CD4-positive, alpha-beta T cell treated with Interleukin-6 at 100 ng/mL for 8 hours (primary cell): ENCODE measurements at places on chromosomes 4 and X.
A peak's percentile ranks its signal among the peaks of the same experiment; 100 is the strongest.

DNA sequence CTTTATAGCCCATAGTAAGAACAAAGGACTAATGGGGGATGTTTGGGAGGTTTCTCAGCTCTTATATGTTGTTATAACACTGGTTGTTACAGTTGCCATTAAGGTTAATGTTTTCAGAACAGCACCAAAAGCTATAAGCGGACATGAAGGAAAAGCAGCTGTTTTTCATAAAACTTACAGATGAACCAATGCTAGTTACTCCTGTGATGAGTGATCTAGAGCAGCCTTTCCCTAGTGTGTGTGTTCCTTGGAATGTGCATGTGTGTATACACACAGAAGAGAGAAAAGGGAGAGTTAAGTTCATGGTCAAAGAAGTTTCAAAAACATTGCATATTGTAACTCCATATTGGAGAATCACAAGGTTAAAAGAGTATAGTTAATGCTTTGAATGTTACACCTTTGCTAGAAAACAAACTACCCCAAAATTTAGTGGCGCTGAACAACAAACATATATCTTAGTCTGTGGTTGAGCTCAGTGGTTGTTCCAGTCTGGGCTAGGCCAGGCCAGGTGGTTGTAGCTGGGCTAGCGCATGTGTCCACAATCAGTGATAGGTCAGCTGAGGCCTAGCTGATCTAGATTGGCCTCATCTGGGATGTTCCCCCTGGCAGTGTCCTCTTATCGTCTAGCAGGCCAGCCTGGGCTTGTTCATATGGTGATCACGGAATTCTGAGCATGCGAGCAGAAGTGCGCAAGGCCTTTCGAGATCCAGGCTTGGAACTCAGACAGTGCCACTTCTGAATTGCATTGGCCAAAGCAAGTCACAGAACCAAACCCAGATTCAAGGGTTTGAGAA, 151.0 kb downstream of the NHS start:
- DNase-seq, result no peak

DNA sequence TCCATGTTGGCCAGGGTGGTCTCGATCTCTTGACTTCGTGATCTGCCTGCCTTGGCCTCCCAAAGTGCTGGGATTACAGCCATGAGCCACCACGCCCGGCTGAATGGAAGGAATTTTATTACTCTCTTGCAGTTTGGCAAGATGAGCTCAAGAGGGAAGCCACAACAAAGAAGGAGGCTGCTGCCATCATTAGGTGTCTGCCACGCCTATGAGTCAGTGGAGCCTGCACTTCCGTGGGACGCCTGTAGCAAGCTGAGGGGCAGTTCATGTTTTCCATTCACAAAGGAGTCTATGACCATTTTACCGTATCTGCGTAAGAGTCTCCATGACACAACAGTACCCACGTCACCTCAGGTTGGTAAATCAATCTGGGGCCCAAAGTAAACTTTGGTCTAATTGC, 51.2 kb upstream of the CHRNA9 start:
- peak; percentile 85 for DNase-seq

DNA sequence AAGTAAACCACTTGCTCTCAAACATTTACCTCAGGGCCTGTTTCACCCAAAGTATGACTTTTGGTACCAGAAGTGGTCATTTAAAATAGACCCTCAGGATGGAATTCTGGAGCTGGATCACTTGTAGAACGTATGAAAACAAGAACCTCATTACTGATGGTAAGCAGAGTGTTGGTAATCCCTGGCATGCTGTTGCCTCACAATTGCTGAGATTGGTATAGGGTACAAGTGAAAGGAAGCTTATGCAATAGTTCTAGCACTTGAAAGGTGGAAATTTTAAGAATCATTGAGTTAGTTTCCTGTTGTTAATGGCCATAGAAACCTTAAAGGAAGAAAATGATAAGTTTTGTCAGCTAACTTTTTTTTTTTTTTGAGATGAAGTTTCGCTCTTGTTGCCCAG, 22.3 kb upstream of the THOC2 start:
- DNase-seq, result no peak

- no peak for DNase-seq
Observed at GRCh38 chr4:153013202-153013977, 77.3 kb downstream of the FHDC1 start.

- DNase-seq, result no peak
Observed at GRCh38 chr4:147160908-147161513, 215.3 kb upstream of the TTC29 start.

- DNase-seq, result no peak
Observed at GRCh38 chrX:71222929-71223328, at the start of gene GJB1. Gene GJB1 (plus strand): TSS chrX:71223224. CDS start chrX:71223708, 484 bp downstream.

GRCh38 chrX:47285836-47286320, 53.1 kb downstream of the USP11 start:
- no peak for DNase-seq

DNA sequence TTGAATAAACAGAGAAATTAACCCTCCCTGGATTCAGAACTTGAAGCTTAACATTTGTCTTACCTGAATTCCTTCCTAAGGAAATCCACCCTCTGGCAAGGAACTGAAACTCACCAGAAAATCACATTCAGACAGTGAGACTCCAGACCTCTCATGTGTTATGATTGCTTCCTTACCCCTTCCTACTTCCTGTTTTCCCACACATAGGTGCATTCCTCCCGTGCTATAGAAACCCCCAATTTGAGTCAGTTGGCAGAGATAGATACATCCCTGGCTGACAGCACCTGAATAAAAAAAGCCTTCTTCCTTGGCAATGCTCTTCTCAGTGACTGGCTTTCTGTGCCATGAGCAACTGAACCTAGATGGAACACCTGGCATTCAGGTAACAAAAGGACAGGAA, 157.0 kb upstream of the SMIM31 start:
- DNase-seq, result no peak

- DNase-seq, result peak; percentile 45
Observed at GRCh38 chrX:80812176-80812575, 2.5 kb upstream of the BRWD3 start.

DNA sequence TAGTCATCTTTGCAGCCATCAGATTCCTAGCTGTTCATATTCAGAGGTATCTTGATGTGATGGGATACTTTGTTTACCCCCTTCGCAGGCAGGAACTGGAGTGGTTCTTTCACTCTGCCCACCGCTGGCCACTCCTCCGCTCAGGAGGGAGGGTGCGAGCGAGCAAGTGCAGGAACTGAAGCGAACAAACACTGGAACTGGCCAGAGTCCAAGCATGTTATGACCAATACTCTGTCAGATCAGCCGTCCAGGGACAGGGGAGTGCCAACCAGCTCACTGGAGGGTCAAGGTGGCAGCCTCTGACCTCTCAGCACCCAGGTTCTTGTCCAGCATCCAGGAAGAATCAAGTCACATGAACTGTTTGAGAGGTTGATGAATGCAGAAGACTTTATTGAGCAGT, 18.0 kb upstream of the MANBA start:
- no peak for DNase-seq

DNA sequence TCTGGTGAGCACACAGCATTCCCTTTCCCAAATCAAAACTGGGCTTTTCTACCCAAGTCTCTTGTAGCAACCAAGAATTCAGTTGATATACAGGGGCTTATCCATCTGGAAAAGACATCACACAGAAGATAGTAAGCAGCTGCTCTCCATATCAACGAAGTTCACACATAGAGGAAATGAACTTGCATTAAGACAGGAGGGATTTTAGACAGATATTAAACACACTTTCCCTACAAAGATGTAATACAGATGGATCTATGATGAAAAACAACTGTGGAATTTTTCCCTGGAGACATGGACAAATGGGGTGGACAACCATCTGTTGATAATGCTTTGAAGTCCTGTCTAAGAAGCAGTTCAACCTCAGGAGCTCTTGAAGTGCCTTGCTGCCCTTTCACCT, 9.8 kb upstream of the PDE5A start:
- no peak for DNase-seq

GRCh38 chr4:112266823-112267222, 18.9 kb downstream of the TIFA start:
- DNase-seq, result no peak

- DNase-seq, result no peak
Observed at GRCh38 chr4:108029731-108030130, 40.0 kb downstream of the HADH start.

GRCh38 chr4:93802045-93802444, 26.5 kb upstream of the ATOH1 start:
- DNase-seq, result no peak

DNA sequence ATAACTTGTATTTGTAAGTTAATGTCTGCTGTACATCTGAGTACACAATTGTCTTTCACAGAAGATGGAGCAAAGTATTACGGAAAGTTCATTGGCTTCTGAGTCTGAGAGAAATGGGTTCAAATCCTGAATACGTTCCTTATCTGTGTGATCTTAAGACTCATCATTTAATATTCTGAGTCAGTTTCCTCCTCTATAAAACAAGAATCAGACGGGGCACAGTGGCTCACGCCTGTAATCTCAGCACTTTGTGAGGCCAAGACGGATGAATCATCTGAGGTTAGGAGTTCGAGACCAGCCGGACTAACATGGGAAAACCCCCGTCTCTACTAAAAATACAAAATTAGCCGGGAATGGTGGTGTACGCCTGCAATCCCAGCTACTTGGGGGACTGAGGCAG, 57.8 kb downstream of the APBB2 start:
- DNase-seq, result no peak

DNA sequence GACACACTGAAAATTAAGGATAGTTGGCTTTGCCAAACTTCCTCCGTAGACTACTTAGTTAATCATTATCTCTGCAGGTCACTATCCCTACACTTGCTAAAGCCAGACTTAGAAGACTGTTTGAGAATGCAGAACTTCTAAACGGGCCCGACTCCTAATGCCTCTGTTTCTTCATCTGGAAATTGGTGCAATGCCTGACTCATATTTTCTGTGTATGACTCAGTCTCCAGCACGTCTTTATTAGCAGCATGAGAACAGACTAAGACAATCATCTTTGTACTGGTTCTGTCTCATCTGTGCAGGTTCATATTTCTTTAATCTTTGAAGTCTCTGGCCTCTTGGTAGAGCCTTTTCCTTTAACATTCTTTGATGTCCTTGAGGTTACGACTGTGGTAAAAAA, 411.9 kb upstream of the ACTRT1 start:
- DNase-seq, result no peak

GRCh38 chr4:15756361-15756861, 21.7 kb upstream of the CD38 start:
- peak; percentile 78 for DNase-seq

- DNase-seq, result no peak
Observed at GRCh38 chr4:172786039-172786792, 382.4 kb upstream of the GALNT7 start.

DNA sequence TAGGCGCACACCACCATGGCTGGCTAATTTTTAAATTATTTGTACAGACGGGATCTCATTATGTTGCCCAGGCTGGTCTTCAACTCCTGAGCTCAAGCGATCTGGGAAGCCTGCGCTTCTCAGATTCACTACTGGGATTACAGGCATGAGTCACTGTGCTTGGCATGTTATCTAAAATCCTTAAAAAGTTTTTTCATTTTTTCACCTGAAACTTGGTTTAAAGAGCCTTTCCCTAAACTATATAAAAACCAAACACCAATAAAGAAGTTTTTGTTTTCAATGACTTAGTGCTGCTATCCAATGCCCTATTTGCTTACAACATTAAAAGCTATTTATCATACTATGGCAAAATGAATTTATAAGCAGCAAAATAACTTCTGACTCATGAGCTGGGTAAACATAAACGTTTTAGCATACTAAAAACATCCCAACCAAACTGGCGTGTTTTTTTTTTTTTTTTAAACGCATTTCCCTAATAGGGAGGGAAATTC, 127.8 kb downstream of the UBE2K start:
- DNase-seq, result no peak

- no peak for DNase-seq
Observed at GRCh38 chr4:72896515-72896914, 173.0 kb downstream of the COX18 start.

DNA sequence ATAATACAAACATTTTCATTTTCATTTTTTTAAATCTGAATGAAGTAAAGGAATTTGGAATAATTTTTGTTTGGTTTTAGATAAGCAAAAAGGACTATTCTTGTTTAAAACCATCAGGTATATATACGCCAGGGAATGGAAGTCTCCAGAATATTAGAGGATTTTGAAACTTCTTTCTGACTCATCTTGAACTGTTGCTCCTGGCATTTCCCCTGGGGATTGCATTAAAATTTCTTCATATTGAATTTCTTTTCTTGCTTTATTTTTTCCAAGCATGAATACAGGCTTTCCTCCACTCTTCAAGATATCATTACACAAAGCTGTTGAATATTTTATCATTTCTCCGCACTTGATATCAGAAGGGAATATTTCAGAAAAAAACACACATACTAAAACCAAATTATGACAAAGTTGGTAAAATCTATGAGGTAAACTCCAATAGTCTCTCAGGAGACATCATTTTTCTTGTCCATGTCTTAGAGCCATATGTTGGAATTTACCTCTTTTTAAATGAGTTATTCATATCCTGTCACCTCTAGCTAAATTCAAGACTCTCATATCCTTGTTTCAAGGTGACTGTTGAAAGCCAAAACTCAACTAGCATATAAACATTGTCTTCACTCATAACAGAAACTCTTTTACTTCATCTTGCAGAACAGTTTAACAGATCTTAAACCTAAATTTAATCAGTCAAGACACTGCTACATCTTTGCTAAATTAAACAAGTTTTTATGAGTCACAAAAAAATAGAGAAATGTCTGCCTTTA, 20.7 kb upstream of the CSN1S1 start:
- no peak for DNase-seq

DNA sequence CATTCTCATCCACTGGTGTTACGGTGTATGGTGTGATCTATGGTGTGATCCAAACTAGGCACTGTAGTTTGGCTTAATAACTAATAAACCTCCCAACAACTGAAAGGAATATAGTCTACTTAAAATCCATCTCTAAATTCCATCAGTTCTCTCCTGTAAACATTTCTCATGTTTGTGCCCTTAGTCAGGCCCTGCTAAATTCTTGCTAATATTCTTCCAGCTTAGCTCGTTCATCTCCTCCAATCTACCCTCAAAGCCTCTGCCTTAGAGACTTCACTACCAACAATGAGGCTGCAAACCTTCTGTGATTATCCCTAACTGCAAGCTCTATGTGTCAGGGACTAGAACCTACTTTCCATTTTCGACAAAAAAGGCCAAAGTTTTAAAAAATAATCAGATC, 28.1 kb downstream of the ZAR1 start:
- DNase-seq, result no peak

DNA sequence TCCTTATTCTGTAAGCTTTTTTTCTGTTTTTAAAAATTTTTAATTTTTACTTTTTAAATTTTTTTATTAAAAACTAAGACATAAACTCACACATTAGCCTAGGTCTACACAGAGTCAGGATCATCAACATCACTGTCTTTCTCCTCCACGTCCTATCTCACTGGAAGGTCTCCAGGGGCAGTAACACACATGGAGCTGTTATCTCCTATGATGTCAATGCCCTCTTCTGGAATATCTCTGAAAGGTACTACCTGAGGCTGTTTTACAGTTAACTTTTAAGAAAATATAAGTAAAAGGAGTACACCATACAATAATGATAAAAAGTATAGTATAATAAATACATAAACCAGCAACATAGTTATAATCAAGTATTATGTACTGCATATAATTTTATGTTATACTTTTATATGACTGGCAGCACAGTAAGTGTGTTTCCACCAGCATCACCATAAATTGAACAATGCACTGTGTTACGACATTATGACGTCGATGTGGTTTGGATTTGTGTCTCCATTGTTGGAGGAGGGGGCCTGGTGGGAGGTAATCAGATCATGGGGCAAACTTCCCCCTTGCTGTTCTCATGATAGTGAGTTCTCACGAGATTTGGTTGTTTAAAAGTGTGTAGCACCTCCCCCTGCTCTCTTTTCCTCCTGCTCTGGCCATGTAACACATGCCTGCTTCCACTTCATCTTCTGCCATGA, 21.3 kb downstream of the IL15 start:
- DNase-seq, result no peak

- no peak for DNase-seq
Observed at GRCh38 chr4:101145021-101145420, 202.3 kb downstream of the PPP3CA start.
